ENCODE measurements at places on chromosomes 7 and 10. TPM values are rescaled to one million over a fixed set of nuclear protein-coding genes. Genes with fewer than 3 reads are reported as not detected.

GRCh38 chr10:43774234-43774769, 125.6 kb upstream of the ZNF32 start:
- no peak overlapping the region for H3K4me3 ChIP-seq
- H3K27me3 ChIP-seq = no peaks in the 10 kb centered on the region
- H3K27ac ChIP-seq = no peak overlapping the region
- H3K4me1 ChIP-seq = no peaks in the 10 kb centered on the region
- no peak for DNase-seq

GRCh38 chr10:69408318-69409175, 8.2 kb downstream of the TACR2 start:
- H3K36me3 ChIP-seq = no peaks in the 10 kb centered on the region
- DNase-seq = peak; percentile 88
- no peak overlapping the region for H3K4me3 ChIP-seq
- peak overlapping the region; percentile 34 for H3K27ac ChIP-seq
- no peaks in the 10 kb centered on the region for H3K27me3 ChIP-seq

TMEM139 gene
- total RNA-seq = 9.9 TPM

GRCh38 chr10:16832351-16833080, 15.3 kb upstream of the RSU1 start:
- no peak overlapping the region for H3K4me3 ChIP-seq
- no peaks in the 10 kb centered on the region for H3K4me1 ChIP-seq
- no peak for DNase-seq
- no peaks in the 10 kb centered on the region for H3K36me3 ChIP-seq
- H3K27ac ChIP-seq = no peak overlapping the region

Data from HCT116 (cell line).